Activated CD4-positive, alpha-beta memory T cell treated with anti-CD3 and anti-CD28 coated beads for 36 hours (primary cell): ENCODE measurements at places on chromosomes 1 and 21.

GRCh38 chr1:32939655-32940371 is 24.8 kb downstream of the RNF19B start:
- DNase-seq: peak; percentile 65

- DNase-seq: no peak
These were observed 41.6 kb downstream of the PGBD5 start for GRCh38 chr1:230384380-230385157.

DNA sequence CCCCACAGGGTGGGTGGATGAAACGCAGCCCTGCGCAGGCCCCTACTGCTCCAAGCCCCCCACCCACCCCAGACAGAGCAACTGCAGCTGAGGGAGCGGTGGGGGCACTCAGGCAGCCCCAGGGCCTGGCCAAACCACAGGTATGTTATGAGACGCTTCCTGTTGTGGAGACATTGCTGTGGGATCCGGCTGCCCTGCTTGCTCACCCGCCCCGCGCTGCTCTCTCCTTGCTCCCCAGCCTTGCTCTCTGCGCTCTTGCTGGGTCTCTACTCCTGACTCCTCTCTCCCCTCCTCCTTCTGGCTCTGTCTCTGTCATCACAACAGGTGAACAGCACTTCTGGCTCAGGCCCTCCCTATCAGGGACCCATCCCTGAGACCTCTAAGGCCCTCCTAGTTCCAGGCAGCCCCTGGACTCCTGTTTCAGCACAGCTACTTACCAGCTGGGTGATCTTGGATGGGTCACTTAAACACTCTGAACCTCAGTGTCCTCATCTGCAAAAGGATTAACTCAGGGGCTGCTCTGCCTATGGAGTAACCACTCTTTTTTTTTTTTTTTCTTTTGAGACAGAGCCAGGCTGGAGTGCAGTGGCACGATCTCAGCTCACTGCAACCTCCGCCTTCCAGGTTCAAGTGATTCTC is 15.9 kb downstream of the COL8A2 start:
- DNase-seq: peak; percentile 62

GRCh38 chr21:34999397-34999941 is 49.6 kb downstream of the RUNX1 start:
- DNase-seq: no peak

GRCh38 chr1:9193233-9193625 is 41.3 kb upstream of the H6PD start:
- no peak for DNase-seq

GRCh38 chr1:232726048-232726779 is 79.0 kb upstream of the MAP10 start:
- no peak for DNase-seq

DNA sequence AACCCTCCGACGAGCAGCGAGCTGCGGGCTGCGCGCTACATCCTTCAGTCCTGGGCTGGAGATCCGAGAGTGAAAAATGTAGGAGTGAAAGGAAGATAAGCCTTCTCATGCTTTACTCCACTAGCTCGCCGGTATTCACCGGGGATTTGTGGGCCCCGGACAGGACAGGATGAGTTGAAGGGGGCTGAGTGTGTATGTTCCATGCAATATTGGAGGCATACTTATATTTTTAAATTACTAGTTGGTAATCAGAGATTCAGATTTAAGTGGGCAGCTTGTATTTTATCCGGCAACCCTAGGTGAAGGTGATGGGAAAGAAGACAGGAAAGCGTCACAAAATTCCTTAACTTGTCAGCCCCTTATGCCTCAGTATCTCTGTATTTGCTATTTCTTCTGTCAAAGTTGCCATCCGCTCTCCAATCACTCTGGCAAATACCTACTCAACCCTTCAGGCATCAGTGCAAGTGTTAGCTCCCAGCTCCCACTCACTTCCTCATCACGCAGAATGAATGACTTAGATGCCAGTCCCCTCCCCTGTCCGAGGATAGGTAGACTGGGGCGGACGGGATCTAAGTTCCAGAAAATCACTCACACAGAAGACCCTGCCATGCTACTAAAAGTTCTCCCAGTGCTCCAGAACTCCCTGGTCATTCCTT is 503 bp upstream of the PIGM start:
- peak; percentile 33 for DNase-seq

GRCh38 chr1:1430992-1431844 is 4.3 kb upstream of the VWA1 start:
- no peak for DNase-seq

- no peak for DNase-seq
These were observed 4.8 kb downstream of the UMODL1 start for GRCh38 chr21:42075686-42076471.

DNA sequence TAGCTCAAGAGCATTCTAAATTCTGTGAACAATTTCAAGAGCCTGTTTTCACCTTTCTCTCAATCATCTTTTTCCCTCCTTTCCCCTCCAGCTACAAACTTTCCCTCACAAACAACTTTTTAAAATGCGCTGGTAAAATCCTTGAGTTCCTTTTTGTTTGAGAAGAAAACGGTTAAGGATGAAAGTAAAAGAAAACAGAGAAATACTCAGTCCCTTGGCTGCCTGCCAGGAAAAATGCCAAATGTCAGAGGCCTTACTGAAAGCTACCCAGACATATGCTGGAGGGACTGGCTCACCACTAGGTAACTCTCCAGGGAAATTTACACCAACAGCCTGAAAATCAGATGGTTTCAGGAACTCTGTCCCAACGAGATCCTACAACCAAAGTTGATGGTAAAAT is 11.0 kb upstream of the SERBP1 start:
- peak; percentile 44 for DNase-seq

- peak; percentile 27 for DNase-seq
These were observed 18.5 kb upstream of the SAMD11 start for GRCh38 chr1:905071-905749.

- no peak for DNase-seq
These were observed 2.3 kb downstream of the OVAAL start for GRCh38 chr1:180560868-180561600.

- DNase-seq: no peak
These were observed 101.1 kb downstream of the UBIAD1 start for GRCh38 chr1:11373895-11374747.

- no peak for DNase-seq
These were observed 74.0 kb upstream of the SAMSN1 start for GRCh38 chr21:14620152-14620551.

DNA sequence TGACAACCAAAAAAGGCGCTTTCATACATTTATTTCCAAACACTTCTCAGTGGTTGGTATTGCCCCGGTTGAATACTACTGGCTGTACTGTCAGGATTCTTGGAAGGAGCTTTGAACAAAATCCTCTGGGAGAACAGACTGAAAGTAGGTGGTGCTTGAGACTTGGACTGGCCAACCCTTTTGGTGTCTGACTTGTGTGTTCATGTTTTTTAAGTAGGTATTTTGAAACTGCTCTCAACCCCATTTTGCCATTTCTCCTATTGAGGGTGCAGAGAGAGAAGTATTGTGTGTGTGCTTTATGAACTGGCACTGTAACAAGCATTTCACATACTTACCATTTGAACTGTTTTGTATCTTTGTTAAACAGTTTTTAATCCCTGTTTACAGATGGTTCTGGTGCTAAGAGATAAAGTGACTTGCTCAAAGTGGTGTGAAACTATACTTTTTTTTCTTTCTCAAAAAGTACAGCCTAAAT is 21.2 kb downstream of the ARID1A start:
- no peak for DNase-seq

GRCh38 chr1:64268653-64269557 is 65.5 kb downstream of the UBE2U start:
- DNase-seq: peak; percentile 62

- DNase-seq: no peak
These were observed 50.7 kb downstream of the DHRS3 start for GRCh38 chr1:12567288-12567819.

DNA sequence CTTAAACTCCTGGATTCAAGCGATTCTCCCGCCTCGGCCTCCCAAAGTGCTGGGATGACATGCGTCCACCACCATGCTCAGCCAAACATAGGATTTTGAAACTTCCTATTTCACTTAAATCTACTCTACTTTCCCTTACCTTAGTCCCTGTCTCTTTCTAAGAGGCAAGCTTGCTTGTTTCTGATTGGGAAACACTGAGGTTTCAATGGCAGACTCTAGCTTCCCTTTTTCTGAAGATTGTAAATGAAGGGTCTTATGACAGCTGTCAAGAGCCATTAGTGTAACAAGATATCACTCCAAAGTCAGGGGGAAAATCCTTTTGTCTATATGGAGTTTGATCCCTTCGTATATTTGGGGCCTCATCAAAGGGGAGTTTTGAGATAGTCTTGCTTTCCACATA is 23.5 kb upstream of the LMO4 start:
- DNase-seq: no peak

DNA sequence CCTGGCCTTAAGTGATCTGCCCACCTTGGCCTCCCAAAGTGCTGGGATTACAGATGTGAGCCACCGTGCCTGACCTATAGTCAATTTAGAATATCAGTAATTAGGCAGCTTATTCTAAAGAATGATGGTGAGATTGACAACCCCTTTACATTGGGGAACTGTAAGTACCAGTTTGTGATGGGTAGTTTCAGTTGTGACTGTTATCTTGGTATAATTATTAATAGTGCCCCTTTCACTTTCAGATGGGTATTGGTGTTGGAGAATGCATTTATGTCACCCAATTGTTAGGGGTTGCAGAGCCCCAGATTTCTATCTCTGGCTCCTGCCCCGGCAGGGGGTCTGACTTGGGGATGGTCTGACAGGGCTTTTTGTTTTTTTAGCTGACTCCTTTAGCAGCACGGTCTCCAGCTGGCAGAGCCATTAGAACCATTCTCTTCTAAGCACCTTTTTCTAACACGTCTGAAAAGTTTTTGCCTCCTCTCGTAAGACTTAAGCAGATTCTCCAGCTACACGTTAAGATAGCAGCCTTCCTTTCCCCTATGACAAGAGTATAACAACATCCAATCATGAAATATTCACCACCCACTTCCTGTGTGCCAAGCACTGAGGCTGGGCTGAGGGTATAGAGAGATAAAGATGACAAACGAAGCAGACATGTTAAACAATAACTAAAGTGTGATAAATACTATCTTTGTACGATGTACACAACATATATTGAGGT is 157.8 kb downstream of the SDCCAG8 start:
- no peak for DNase-seq

GRCh38 chr21:29316029-29316742 is 17.5 kb downstream of the BACH1 start:
- DNase-seq: no peak

- no peak for DNase-seq
These were observed 74.4 kb upstream of the HSD17B7 start for GRCh38 chr1:162716123-162716522.

GRCh38 chr1:197464044-197464443 is 196.0 kb downstream of the CRB1 start:
- no peak for DNase-seq

DNA sequence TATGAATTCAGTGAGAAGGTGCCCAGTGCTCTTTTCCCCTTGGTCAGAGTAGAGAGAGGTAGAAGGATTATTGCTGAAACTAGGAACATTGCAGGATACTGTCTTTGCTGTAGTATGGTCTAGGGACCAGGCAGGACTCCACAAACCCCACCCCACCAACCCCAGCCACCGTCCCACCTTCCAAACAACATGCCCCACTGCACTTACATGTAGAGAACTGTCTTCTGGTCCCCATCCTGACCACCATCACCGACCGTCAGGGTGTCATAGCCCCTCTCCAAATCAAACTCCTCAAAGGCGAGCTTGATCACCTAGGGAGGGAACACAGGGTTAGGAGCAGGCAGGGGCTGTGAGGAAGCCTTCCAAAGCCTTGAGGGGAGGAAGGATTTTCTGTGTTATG is 71.7 kb upstream of the HMGB4 start:
- DNase-seq: no peak

DNA sequence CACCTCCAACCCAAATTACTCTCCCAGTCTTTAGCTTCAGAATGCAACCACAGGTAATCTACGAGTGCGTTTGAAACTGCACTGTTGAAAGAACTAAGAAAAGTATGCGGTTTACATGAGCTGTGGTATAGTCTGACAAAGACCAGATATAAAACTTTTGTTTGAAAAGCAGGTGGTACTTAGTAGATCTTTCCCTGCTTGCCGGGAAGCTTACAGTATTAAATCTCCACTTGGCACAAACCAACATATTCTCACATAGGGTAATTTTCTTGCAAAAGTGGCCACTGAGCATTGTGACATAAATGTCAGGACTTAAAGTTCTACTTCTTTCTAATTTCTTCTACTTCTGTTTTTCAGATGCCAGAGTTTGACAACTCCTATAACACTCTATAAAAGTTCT is 8.4 kb downstream of the RGS2 start:
- no peak for DNase-seq

DNA sequence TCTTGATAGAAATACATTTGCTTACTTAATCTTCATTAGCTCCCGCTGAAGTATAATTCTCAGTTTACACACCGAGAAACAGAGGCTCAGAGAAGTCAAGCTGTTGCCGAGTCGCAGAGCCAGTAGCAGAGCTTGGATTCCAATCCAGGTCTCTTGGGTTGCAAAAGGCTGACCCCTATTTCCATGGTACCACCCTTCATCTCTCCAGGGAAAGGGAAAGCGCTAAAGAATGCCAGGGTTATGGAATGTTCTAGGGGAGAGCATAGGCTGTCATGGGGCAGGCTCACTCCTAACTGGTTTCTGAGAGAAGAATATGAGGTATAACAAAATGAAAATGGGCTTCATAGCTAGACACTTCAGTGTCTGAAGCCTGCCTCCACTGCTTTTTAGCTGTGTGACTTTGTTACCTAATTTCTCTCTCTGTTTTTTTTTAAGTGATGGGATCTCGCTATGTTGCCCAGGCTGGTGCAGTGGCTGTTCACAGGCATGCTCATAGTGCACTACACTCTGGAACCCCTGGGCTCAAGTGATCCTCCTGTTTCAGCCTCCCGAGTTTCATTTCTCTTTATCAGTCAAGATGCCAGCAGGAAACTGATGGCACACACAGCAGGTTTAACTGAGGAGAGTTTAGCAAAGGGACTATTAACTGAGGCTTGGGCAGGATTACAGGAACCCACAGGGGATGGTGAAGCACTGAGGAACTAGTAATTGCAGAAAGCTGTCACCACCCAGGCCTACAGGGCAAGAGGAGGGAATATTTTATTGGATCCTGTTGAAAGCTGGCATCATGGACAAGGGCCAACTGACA is 25.5 kb upstream of the ATF3 start:
- DNase-seq: no peak

DNA sequence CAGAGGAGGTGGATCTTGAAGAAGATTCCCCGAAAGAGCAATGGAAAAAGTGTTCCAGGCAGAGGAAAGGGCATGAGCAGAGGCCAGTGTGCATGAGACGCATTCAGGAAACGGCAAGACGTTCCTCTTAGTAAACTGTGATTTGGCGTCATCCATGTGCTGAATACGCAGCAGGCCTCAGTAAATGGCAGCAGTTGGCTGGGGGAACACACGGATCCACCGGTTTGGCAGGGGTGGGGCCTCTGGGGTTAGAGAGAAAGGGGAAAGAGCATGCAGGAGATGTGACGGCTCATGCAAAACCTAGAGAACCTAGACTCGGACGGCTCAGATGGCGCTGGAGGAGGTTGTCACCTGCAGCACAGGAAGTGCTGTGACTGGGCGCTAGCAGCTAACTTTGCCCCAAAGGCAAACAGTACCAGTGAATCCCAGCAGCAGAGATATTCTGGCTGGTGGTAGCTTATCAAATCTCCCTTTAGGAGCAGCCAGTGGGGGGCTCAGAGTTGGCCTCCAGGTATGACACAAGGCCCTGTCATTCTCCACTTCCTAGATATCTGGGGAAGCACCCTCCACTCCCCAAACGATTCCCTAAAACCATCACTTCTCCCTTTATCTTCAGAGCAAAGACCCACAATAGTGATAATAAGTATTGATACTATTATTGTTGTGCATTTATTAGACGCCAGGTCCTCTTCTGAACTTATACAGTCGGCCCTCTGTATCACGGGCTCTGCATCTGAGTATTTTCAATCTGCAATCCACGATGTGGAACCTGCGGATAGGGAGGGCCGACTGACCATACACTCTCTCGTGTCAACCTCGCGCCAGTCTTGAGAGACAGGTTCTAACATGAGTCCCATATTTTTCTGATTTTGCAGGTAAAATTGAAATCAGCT is 7.6 kb downstream of the LAPTM5 start:
- peak; percentile 83 for DNase-seq
